ENCODE measurements at places on chromosomes 12 and 14. TPM values are rescaled to one million over a fixed set of nuclear protein-coding genes. Genes with fewer than 3 reads are reported as not detected.

DNA sequence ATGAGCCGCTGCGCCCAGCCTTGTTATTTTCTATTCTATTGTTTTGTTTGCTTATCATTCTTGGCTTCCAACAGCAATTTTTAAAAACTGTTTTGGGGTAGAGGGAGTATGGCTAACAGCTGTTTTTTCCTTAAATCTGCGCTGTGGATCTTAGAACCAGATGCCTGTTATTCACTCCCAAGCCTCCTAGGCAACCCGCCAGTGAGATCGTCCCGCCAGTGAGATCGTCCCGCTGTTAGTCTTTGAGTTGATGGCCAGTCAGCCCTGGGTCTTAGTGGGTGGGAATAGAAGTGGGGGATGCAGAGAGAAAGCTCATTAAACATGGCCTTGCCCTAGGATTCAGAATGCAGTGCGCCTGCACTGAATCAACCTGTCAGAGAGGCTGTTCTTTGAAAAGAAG lies 67.3 kb upstream of the BICD1 start:
- no peak for DNase-seq

GRCh38 chr12:5305886-5306545 lies 125.9 kb upstream of the NTF3 start:
- no peak for DNase-seq

DNA sequence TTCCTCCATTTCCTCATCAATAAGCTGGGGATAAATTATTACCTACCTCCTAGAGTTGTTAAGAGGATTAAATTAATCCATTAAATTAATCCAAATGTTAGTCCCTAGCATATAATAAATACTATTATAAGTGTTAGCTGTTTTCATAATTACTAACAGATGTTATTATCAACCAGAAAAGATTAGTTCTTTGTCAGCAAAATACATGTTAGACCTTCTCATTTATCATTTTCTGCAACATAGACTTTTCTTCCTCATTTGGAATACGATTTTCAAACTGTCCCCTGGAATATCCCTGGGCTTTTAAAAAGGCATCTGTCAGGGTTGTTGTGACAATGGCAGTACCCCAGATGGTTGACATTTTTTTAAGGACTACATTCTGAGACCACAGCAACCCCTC lies 133.1 kb downstream of the ANO6 start:
- no peak for DNase-seq

DNA sequence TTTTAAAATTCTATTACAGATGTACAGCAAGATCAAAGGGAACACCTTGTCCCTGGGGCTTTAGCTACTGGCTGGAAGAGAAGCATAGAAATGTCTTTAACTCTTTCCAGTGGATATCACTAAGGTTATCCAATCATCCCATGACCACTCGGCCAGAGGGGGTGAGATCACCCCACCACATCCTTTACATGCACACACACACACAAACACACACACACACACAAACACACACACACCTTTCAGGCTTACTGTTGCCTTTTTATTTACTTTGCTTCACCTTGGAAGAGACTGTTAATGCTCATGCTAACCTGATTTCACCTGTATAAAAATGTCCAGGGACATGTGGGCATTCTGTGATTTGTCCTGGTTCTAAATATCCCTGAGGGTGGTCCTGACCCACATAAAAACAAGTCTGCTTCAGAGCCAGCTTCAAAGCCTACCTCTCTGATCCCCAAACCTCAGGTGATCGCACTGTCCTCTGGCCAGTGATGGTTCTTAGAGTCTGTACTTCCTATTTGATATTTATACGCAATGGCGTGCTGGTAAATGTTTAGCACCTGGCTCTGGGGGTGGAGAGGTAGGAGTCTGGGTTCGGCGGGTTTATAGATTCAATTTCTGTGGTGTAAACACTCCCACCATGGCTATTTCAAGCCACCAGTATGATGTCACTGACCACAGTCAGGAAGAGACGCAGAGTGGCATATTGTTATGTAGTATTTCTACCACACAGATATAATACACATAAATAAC lies 166.1 kb upstream of the EEA1 start:
- no peak for DNase-seq

DNA sequence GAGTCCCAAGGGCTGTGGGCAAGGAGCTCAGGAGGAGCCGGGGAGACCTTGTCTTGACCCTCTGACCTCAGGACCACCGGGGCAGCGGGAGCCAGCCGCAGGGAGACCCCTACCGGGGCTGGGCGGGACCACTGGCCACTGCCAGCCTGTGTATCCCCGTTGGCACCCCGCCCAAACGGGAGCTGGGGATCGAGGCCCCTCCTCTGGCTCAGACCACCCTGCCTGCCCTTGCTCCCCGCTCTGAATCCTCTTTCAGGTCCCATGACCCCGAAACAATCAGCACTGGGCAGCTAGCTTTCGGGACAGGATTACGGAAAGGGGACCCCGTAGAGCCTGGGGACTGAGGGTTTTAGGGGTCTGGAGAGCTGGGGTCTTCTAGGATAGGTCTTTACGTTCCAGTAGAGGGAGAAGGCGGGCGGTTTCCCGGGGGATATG lies 1.3 kb downstream of the GLI1 start:
- DNase-seq: no peak

- DNase-seq: no peak
These were observed 395.9 kb downstream of the EGLN3 start for GRCh38 chr14:33554988-33555387.

- DNase-seq: no peak
These were observed 430.2 kb upstream of the TMPO start for GRCh38 chr12:98085046-98085755.

DNA sequence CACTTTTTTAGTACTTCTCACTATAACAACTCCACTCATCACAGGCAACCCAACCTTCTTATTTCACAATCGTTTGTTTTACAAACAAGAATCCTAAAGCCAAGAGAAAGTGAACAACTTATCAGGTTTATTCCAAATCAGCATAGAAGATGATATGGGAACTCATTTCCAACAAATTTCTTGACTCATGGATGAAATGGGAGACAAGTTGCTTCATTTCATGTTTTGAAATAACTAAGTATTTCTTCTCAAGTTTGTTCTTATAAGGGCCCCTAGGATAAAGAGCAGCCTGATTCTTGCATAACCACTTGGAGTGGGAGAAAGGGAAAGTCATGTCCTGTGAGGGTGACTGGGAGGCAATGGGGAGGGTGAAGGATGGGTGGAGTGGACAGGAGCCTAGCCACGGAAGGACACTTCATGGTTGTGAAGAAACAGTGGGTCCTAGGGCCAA lies 168.3 kb downstream of the DUSP6 start:
- DNase-seq: no peak

DNA sequence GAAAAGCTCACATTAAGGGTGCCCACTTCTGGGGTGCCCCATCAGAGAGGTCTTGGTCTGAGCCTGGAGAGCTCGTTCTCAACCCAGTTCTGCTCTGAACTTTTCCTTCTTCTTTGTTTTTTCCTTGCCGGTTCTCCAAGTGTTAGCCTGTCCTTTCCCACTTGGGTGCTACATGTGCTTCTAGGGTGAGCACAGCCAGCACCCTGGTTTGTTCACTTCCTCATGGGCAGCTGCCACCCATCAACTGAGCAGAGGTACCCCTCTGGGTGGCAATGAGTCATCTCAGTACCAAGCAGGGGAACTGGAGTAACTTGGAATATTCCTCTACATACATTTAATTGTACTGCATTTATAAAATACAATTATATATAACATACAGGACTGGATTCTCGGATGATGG lies 3.9 kb upstream of the SYNE3 start:
- no peak for DNase-seq

- no peak for DNase-seq
These were observed 28.6 kb upstream of the DNM1L start for GRCh38 chr12:32650508-32650907.

GRCh38 chr12:55966408-55967281 lies at the start of gene CDK2:
CDK2 (plus strand) TSS chr12:55966830; CDS start chr12:55967009, 179 bp downstream.
- peak; percentile 96 for DNase-seq

- peak; percentile 50 for DNase-seq
These were observed 11.7 kb upstream of the CACNA2D4 start for GRCh38 chr12:1929985-1930802.

DNA sequence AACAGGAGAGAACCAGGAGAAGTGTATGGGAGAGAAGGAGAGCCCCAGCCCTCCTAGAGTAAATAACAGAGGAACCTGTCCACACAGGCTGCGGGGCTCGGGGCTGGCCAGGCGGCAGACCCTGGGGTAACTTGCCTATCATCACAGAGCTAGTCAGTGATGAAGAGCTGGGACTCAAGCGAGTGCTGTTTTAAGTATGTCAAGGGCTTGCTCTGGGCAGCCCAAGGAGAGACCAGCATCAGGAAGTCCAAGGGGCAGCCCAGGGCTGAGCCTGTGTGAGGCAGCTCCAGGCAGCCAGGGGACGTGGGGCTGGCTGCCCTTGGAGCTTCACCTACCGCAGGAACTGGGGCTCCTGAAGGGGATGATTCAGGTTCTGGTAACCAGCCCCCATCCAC lies 10.0 kb downstream of the VWF start:
- no peak for DNase-seq

DNA sequence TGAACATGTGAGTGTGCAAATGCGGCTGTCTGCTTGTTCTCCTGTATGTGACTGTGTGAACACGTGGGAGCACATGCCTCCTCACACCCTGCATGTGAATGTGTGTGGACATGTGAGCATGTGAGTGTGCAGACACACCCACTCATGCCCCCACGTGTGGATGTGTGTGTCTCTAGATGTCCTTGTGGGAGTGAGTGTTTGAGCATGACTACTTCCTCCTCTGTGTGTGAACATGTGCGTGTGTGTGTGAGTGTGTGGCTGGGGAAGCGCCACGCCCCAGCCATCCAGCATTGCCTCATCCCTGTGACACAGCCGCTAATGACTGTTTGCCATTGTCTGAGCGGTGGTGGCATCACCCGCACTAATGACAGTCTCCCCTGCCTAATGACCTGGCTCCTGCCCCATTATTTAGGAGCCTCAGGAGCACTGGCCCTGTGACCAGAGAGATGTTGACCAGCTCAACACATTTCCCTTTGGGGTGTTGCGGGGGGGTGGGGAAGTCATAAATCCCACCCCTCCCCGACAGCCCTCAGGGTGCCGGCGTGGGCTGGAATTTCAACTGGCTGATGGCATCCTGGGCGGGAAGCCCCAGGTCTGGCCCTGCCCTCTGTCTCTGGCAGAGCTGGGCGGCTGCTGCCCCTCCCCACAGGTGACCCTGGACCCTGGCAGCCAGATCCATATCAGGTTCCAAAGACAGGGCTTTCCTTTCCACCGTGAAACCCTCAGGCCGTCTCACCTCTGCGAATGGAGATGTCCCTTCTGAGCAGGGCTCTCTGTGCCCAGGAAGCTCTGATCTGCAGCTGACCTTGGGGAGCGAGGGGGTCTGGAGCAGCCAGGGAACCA lies 11.5 kb upstream of the KRT80 start:
- DNase-seq: peak; percentile 86

DNA sequence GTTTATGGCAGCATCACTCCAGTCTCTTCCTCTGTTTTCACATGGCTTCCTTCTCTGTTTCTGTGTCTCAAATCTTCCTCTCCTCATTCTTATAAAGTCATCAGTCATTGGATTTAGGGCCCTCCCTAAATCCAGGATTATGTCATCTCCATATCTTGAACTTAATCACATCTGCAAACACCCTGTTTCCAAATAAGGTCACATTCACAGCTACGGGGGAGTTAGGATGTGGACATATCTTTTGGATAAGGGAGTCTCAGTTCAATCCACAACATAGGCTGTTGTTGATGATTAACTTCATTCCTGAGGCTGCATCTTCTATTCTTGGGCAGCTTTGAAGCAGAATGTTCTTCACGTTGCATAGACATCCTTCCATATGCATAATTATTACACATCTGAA lies 40.3 kb upstream of the NTF3 start:
- DNase-seq: no peak

GRCh38 chr14:102949801-102950451 lies 27.5 kb downstream of the AMN start:
- DNase-seq: no peak

DNA sequence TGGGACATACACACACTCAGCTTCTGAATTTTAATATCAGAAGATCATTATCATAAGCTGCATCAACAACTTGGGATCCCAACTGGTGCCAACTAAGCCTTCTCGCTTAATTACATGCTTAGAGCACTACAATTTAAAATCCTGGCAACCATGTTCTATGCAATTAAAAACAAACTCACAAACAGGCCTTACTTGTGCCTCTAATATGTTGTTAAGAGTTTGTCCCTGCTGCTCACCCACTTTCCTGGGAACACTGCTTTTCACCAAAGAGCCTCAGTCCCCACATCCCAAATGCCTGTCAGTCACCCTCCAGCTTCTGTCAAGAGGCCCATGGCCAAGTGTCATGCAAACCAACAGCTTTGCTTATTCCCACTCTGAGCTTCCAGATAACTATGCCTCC lies 69.7 kb downstream of the TTC9 start:
- DNase-seq: no peak

GRCh38 chr14:103450416-103450815 lies 65.2 kb downstream of the MARK3 start:
- DNase-seq: no peak

GRCh38 chr12:19605720-19606119 lies 166.4 kb downstream of the AEBP2 start:
- no peak for DNase-seq

- DNase-seq: no peak
These were observed 4.2 kb upstream of the AMN1 start for GRCh38 chr12:31732926-31733548.

The PTPN6 gene
- 7.0 TPM for total RNA-seq

The KRT6A gene
- not detected for total RNA-seq

The SERPINA10 gene
- not detected for total RNA-seq

The TAS2R10 gene
- total RNA-seq: 0.30 TPM

Data from cardiac septum (tissue), 1 donor.